Fibroblast of villous mesenchyme (primary cell): ENCODE measurements at places on chromosomes 12 and 14. TPM values are rescaled to one million over a fixed set of nuclear protein-coding genes. Genes with fewer than 3 reads are reported as not detected.

The SIX4 gene
- total RNA-seq, result 8.7 and 14.7 TPM in 2 replicates

The KRT3 gene
- not detected in 2 replicates for total RNA-seq

The IKBIP gene
- 61.5 and 90.7 TPM in 2 replicates for total RNA-seq

The TRHDE gene
- 20.9 and 33.7 TPM in 2 replicates for total RNA-seq

The DMAC2L gene
- total RNA-seq, result 3.5 and 5.2 TPM in 2 replicates

The APOF gene
- total RNA-seq, result not detected in 2 replicates

The MAP3K9 gene
- under 0.01 and 0.43 TPM in 2 replicates for total RNA-seq

The ITPR2 gene
- total RNA-seq, result 56.0 and 77.7 TPM in 2 replicates

The C12orf42 gene
- not detected in 2 replicates for total RNA-seq

The SLC39A5 gene
- total RNA-seq, result not detected in 2 replicates

The GSC gene
- not detected in 2 replicates for total RNA-seq

The DCN gene
- 125 and 258 TPM in 2 replicates for total RNA-seq

The LRP1 gene
- 228 and 277 TPM in 2 replicates for total RNA-seq

The CIDEB gene
- 1.3 and 3.0 TPM in 2 replicates for total RNA-seq

The KRT82 gene
- total RNA-seq, result not detected in 2 replicates

The TMEM253 gene
- total RNA-seq, result 0.64 TPM in 1 of 2 replicates, not detected in the other

The PRH2 gene
- total RNA-seq, result 0.32 and 0.43 TPM in 2 replicates

The LRFN5 gene
- total RNA-seq, result 0.97 and 1.7 TPM in 2 replicates

The LIN7A gene
- 6.4 and 10.4 TPM in 2 replicates for total RNA-seq

The NDRG2 gene
- 1.3 TPM in 1 of 2 replicates, not detected in the other for total RNA-seq

The PROX2 gene
- under 0.01 TPM in 1 of 2 replicates, not detected in the other for total RNA-seq

The NRIP2 gene
- total RNA-seq, result under 0.01 and 0.86 TPM in 2 replicates

The UBC gene
- 1,520 and 1,741 TPM in 2 replicates for total RNA-seq

The PLD4 gene
- under 0.01 TPM in 1 of 2 replicates, not detected in the other for total RNA-seq

The RHEBL1 gene
- total RNA-seq, result 0.64 and 0.86 TPM in 2 replicates

The NRL gene
- total RNA-seq, result 0.86 and 1.3 TPM in 2 replicates

The KRT75 gene
- not detected in 2 replicates for total RNA-seq

The ST8SIA1 gene
- total RNA-seq, result 0.43 and 1.3 TPM in 2 replicates

The KRT71 gene
- total RNA-seq, result not detected in 2 replicates

The CCDC184 gene
- 0.32 and 0.43 TPM in 2 replicates for total RNA-seq

The CCDC175 gene
- total RNA-seq, result not detected in 2 replicates

The OLR1 gene
- total RNA-seq, result 9.3 and 73.0 TPM in 2 replicates

The SLC22A17 gene
- total RNA-seq, result 14.8 and 16.4 TPM in 2 replicates

The FIGNL2 gene
- total RNA-seq, result under 0.01 and 0.32 TPM in 2 replicates

The ARHGAP9 gene
- total RNA-seq, result under 0.01 TPM in 2 replicates

The NEUROD4 gene
- not detected in 2 replicates for total RNA-seq

The WBP11 gene
- total RNA-seq, result 11.0 and 15.5 TPM in 2 replicates

The SMARCC2 gene
- total RNA-seq, result 44.8 and 67.8 TPM in 2 replicates

The FGD6 gene
- 11.9 and 18.1 TPM in 2 replicates for total RNA-seq

The HVCN1 gene
- total RNA-seq, result 5.6 and 5.8 TPM in 2 replicates

The KRT6B gene
- total RNA-seq, result not detected in 2 replicates

The PIWIL1 gene
- total RNA-seq, result not detected in 2 replicates

The KRT77 gene
- not detected in 2 replicates for total RNA-seq

The GYS2 gene
- total RNA-seq, result not detected in 2 replicates

The TEX52 gene
- total RNA-seq, result not detected in 2 replicates

The DACT1 gene
- total RNA-seq, result 6.9 and 35.8 TPM in 2 replicates
